Ovary (tissue), 10 donors: ENCODE measurements at places on chromosomes 3 and 15. TPM values are rescaled to one million over a fixed set of nuclear protein-coding genes. Genes with fewer than 3 reads are reported as not detected.

GRCh38 chr15:98955961-98956723 is 51.5 kb downstream of the PGPEP1L start:
- H3K27ac ChIP-seq, result peak overlapping the region; percentile 81
- no peak for DNase-seq
- no peak overlapping the region for H3K4me3 ChIP-seq

DNA sequence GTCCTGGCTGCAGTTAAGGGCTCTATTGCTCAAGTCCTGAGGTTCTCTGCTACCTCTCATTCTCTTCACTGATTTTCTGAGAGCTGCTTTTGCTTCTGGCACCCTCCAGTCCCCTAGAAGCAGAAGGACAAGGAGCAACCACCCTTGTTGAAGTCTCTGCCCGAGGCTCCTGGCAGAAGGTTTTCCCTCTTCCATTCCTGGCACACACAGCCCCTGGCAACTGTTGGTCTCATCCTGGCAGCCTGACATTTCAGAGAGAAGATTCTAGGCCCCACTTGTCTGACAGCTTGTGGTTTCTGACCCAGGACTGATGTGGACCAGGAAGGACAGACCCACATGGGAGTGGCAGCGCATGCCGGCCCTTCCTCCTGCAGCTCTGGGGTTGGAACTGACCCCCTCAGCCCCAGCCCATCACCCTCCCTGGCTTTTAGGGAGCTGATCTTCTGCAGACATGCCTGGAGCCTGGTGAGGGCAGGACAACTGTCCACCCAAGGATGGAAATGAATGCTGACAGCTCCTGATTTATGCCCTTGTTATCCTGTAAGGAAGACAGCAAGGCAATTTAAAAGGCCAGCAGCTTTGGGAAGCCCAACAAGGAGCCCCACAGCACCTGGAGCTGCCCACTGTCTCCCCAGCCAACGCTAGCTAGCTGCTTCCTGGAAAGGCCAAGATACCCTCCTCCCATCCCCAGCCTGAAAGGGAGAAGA is 13.0 kb upstream of the NTRK3 start:
- no peaks in the 10 kb centered on the region for H3K36me3 ChIP-seq
- no peak for DNase-seq
- H3K4me3 ChIP-seq, result no peak overlapping the region
- H3K27me3 ChIP-seq, result no peaks in the 10 kb centered on the region

Gene SLCO3A1
- total RNA-seq, result 11.9 TPM

GRCh38 chr3:104635872-104636580 is 730.7 kb upstream of the ALCAM start:
- H3K4me3 ChIP-seq, result no peak overlapping the region
- no peaks in the 10 kb centered on the region for H3K4me1 ChIP-seq
- no peaks in the 10 kb centered on the region for H3K36me3 ChIP-seq
- H3K27me3 ChIP-seq, result no peaks in the 10 kb centered on the region
- no peak for DNase-seq

DNA sequence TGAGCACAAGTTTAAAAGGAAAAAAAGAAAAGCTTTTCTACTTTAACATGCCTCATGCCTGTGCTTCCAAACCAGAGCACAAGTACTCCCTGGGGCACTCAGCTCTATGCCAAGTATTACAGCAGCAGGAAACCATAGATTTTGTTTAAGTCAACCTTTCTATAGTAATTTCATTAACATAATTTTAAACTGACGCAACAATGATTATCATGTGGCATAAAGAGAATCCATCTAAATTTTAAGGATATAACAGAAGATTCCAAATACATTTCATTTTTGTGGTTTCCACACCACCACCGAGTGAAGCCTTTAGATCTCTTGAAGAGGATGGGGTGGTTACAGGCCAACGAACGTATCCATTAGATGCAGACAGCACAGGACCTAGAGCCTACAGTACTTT is 112.1 kb downstream of the TNIK start:
- no peak overlapping the region for H3K27ac ChIP-seq
- no peak for DNase-seq
- H3K27me3 ChIP-seq, result no peaks in the 10 kb centered on the region
- H3K4me3 ChIP-seq, result no peak overlapping the region

- no peaks in the 10 kb centered on the region for H3K36me3 ChIP-seq
- no peak for DNase-seq
- H3K4me1 ChIP-seq, result peaks cover 7% of the 10 kb centered on the region
- no peaks in the 10 kb centered on the region for H3K27me3 ChIP-seq
- H3K4me3 ChIP-seq, result no peak overlapping the region
- no peak overlapping the region for H3K27ac ChIP-seq
Observed at GRCh38 chr15:68706256-68706655, 114.4 kb downstream of the ANP32A start.

GRCh38 chr15:31285772-31286261 is 40.8 kb upstream of the KLF13 start:
- no peaks in the 10 kb centered on the region for H3K36me3 ChIP-seq
- no peaks in the 10 kb centered on the region for H3K4me1 ChIP-seq
- no peak for DNase-seq
- no peak overlapping the region for H3K27ac ChIP-seq

DNA sequence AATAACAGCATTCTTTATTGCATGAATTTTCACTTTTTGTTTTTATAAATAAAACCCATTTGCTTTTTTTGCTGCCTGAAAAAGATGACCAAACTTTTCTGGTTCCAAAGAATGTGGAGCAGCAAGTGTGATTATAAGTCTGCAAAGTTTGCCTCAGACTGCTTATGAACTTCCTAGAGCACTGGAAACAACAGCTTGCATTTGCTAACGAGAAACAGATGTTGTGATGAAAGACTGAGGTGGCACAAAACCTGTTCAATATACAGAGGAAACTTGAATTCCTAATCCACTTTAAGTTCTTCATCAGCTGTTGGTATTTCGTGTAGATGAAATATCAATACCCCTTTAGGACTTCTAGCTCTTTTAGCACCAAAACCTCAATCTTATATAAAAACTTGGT is 9.3 kb downstream of the ZPLD1 start:
- no peaks in the 10 kb centered on the region for H3K4me1 ChIP-seq
- H3K36me3 ChIP-seq, result no peaks in the 10 kb centered on the region
- no peak overlapping the region for H3K27ac ChIP-seq

DNA sequence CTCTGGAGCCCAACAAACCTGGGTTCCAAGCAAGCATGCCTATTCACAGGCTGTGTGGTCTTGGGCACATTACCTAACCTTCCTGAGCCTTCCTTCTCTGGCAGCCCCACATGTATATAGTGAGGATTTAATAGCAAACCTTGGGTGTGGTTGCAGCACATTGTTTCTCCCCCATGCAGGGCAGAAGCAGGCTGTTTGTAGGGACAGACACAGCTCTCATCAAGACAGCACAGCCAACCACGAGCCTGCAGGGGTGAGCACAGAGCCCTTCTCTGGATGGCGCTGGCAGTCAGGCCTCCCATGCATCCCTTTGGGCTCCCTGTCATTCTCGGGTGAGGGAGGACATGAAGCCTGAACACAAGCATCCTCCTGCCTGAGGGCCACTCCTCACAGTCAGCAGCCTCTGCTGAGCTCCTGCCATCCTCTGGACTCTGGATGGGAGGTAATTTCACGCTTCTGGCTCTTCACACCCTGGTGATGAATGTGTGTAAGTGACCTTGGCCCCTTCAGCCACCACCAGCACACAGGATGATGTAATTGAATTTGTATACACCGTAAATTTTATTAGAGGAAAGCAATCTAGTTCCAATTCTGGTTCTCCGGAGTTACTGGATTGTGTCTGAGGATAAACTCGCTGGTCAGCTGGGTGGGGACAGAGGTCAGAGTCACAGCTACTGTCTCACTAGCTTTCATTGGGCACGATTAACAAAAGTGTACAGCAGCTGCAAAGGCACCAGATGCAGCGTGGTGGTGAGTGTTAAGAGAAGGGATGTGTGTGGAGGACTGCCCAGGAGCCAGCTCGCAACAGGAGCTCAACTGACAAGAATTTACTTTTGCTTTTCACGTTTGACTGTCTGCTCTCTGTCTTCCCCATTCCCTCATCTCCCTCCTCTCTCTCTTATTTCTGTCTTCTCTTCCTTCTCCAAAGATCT is 118.1 kb downstream of the CLSTN2 start:
- no peaks in the 10 kb centered on the region for H3K27me3 ChIP-seq
- H3K4me1 ChIP-seq, result peaks cover 5% of the 10 kb centered on the region
- no peak overlapping the region for H3K27ac ChIP-seq
- no peaks in the 10 kb centered on the region for H3K36me3 ChIP-seq
- DNase-seq, result no peak

DNA sequence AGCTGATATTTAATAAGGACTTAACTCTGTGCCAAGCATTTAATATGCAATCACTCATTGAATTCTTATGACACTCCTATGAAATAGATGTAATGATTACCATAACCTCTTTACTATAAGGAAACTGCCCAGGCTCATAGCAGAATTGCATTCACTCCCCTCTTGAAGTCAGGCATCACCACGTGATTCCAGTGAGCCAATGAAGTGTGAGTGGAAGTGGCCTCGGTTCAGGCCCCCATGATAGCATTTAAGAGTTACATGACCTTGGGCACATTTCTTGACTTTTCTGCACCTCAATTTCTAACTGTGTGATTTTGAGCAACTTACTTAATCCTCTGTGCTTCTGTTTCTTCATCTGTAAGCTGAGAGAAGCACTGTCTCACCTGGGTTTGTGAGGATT is 62.8 kb upstream of the CLDN18 start:
- H3K36me3 ChIP-seq, result no peaks in the 10 kb centered on the region
- no peak overlapping the region for H3K4me3 ChIP-seq
- no peaks in the 10 kb centered on the region for H3K4me1 ChIP-seq
- H3K27me3 ChIP-seq, result no peaks in the 10 kb centered on the region
- no peak overlapping the region for H3K27ac ChIP-seq
- no peak for DNase-seq

Gene GP5
- total RNA-seq, result 0.28 TPM

- H3K4me1 ChIP-seq, result peaks cover 4% of the 10 kb centered on the region
- DNase-seq, result no peak
- H3K27ac ChIP-seq, result no peak overlapping the region
- no peaks in the 10 kb centered on the region for H3K27me3 ChIP-seq
Observed at GRCh38 chr3:69454204-69454787, 68.4 kb upstream of the FRMD4B start.

GRCh38 chr3:17941766-17942165 is 199.3 kb upstream of the TBC1D5 start:
- H3K36me3 ChIP-seq, result no peaks in the 10 kb centered on the region
- H3K27ac ChIP-seq, result no peak overlapping the region
- no peaks in the 10 kb centered on the region for H3K4me1 ChIP-seq
- no peak overlapping the region for H3K4me3 ChIP-seq
- H3K27me3 ChIP-seq, result no peaks in the 10 kb centered on the region

Gene SUSD5
- 1.1 TPM for total RNA-seq

- H3K27me3 ChIP-seq, result no peaks in the 10 kb centered on the region
- peaks cover 8% of the 10 kb centered on the region for H3K4me1 ChIP-seq
- no peak overlapping the region for H3K4me3 ChIP-seq
- H3K27ac ChIP-seq, result no peak overlapping the region
- no peaks in the 10 kb centered on the region for H3K36me3 ChIP-seq
- DNase-seq, result no peak
Observed at GRCh38 chr15:36359286-36359685, 220.1 kb upstream of the CDIN1 start.

Gene FGF7
- total RNA-seq, result 51.6 TPM

Gene SOX2
- 0.57 TPM for total RNA-seq

Gene PLOD2
- 47.9 TPM for total RNA-seq

GRCh38 chr3:139318431-139318816 is 25.4 kb upstream of the MRPS22 start:
- H3K4me3 ChIP-seq, result no peak overlapping the region
- DNase-seq, result no peak
- no peak overlapping the region for H3K27ac ChIP-seq
- peaks cover 2% of the 10 kb centered on the region for H3K4me1 ChIP-seq
- no peaks in the 10 kb centered on the region for H3K36me3 ChIP-seq
- H3K27me3 ChIP-seq, result no peaks in the 10 kb centered on the region

- peaks cover 19% of the 10 kb centered on the region for H3K4me1 ChIP-seq
- H3K27me3 ChIP-seq, result no peaks in the 10 kb centered on the region
- peak; percentile 85 for DNase-seq
- H3K36me3 ChIP-seq, result no peaks in the 10 kb centered on the region
- peak within 1 kb of the TSS; percentile 95 for H3K27ac ChIP-seq
- peak within 1 kb of the TSS; percentile 62 for H3K4me3 ChIP-seq
Observed at GRCh38 chr3:134374105-134374790, at the start of gene AMOTL2. AMOTL2 (minus strand) TSS chr3:134374447; CDS start chr3:134371433, 3,014 bp downstream.
